ENCODE measurements at places on chromosomes 5 and 9.
A peak's percentile ranks its signal among the peaks of the same experiment; 100 is the strongest.

GRCh38 chr5:32323741-32324140 is 11.0 kb upstream of the MTMR12 start:
- DNase-seq = no peak

- DNase-seq = no peak
Measured at GRCh38 chr5:106634375-106634774, 1036.4 kb downstream of the EFNA5 start.

DNA sequence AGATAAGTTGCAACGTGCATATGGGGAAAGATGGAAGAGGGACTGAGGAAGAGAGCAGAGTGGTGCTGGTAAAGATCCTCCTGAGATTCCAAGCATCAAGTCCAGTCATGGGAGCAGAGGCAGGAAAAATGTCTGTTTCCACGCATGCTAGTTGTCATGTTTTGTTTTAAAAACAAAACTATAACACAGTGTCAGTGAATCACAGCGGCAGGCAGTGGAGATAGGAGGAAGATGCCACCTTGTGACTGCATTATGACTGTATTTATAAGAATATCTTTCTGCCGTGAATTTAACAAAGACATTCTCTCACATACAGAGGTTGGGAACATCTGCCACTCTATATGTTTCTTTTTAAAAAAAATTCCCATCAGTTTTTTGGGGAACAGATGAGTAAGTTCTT is 3.7 kb upstream of the SVEP1 start:
- peak; percentile 67 for DNase-seq

- DNase-seq = no peak
Measured at GRCh38 chr9:18240213-18240612, 233.7 kb upstream of the ADAMTSL1 start.

GRCh38 chr5:176722757-176723156 is 75.5 kb downstream of the TSPAN17 start:
- no peak for DNase-seq

- no peak for DNase-seq
Measured at GRCh38 chr5:150519978-150520377, 12.0 kb downstream of the NDST1 start.

DNA sequence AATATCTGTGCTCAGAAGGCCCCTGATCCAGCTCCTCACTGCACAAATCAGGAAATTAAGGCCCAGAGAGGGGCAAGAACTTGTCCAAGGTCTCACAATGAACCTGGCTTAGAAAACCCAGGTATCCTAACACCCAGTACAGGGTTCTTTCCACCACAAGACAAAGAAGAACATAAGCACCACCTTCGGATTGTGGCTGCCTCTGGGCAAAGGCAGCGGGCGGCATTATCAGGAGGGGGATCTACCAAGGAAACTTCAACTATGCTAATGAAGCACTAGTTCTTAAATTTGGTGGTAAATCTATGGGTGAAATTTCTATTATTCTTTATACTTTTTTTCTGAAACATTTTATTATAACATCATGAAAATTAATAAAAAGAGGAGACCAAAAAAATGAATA is 17.9 kb downstream of the ANXA6 start:
- no peak for DNase-seq

DNA sequence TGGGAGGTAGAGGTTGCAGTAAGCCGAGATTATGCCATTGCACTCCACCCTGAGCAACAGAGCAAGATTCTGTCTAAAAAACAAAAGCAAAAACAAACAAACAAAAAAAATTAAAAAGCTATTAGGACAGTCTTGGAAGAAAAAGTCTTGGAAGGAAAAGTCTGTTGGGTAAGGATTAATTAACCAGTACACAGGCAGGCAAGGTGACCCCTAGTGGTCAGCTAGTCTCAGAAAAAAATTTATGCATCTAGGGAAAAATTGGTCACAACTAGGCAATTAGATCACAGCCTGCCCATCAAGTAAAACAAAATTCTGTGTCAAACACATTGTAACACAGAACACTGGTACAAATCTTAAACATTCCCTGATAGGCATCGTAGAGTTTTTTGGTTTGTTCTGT is 6.7 kb upstream of the ANKRD18B start:
- peak; percentile 60 for DNase-seq

GRCh38 chr9:12185856-12186255 is 507.3 kb upstream of the TYRP1 start:
- no peak for DNase-seq

DNA sequence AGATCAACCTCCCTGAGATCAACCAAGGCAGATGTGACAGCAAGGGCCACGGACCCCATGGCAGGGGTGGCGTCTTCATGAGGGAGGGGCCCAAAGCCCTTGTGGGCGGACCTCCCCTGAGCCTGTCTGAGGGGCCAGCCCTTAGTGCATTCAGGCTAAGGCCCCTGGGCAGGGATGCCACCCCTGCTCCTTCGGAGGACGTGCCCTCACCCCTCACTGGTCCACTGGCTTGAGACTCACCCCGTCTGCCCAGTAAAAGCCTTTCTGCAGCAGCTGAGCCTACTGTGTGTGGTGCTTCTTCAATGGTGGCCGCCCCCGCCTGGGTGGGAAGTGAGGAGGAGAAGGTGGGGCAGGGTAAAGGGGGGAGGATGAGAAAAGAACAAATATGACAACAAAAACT is 8.3 kb downstream of the GPX3 start:
- DNase-seq = no peak

- no peak for DNase-seq
Measured at GRCh38 chr5:23332650-23333251, 174.7 kb upstream of the PRDM9 start.

DNA sequence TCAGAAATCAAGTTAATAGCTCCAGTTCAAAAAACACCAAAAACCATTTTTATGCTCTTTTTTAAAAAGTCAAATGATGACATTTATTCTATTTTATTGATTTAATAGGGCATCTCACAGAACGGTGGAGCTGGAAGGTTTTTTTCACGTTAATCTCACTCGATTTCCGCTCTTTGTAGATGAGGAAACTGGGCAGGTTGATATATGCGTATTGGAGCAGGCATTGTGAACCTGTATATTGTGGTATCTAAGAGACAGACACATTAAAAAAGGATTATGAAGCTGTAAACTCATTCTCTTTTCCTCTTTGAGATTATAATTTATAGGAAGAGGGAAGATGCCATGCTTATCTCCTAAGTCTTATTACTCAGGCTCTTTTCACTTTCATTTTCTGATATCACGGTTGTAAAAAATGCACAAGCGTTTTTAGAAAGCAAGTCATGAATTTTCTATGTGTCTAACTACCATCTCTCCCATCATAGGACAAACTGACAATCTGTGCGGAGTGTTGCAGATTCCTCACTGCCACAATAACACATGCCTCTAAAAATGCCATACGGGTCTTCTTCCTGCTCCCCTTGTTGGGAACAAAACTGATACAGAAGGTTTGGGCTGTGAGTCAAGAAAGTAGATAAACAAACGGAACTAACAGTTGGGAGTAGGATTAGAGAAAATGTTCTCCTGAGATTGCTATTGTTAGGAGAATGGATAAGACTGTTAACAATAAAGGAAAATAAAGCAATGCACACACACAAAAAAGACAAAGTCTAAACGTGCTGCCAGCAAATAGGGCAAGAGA is 1997.7 kb downstream of the MAT2B start:
- no peak for DNase-seq

DNA sequence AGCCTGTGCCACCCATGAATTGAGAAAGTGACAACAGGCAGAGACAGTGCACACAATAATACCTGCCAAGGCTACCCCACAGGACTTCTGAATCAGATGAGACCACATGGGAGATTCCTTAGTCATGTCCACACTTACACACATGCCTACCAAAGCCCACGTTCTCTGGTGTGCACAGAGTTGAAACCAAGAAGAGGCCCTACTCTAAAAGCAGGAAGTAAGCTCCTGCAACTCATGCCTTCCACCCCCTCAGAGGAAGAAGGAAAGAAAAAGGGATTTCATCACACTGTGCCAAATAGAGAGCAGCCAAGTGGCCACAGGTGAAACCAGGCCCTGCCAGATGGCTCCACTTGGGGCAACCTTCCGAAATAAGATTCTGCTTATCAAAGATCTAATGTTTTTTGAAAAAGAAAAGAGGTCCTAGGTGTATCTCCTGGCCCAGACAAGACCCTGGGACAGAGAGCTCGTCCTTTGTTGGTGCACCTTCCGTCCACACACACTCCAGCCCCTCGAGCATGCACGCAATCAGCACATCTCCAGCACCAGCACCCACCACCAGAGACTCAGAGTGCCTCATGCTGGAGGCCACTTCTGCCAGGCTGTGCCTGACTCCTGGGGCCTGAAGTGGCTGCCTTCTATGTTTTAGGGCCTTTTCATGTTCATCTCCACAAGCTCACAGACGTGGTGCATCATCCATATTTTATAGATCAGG is 114.6 kb upstream of the SPOCK1 start:
- peak; percentile 14 for DNase-seq

DNA sequence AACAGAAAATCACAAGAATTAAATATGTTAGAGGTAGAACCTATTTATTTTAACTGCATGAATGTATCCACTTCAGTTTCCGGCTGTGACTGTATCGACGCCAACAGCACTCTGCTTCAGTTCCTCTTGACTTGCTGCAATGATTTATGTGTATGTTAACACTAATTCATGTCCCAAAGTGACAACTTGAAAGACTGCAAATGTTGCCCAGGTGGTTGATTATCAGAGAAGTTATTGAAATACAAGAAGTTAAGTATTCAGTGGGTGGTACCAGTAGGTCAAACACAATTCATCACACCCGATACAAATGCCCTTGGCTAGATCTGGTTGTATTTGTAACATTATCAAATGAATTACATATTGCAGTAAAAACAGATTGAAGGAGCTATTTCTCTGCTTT is 622.7 kb upstream of the CDH18 start:
- no peak for DNase-seq

GRCh38 chr9:102499468-102499867 is 495.7 kb upstream of the CYLC2 start:
- DNase-seq = no peak

GRCh38 chr9:132411091-132411508 is 1.1 kb downstream of the CFAP77 start:
- DNase-seq = no peak

DNA sequence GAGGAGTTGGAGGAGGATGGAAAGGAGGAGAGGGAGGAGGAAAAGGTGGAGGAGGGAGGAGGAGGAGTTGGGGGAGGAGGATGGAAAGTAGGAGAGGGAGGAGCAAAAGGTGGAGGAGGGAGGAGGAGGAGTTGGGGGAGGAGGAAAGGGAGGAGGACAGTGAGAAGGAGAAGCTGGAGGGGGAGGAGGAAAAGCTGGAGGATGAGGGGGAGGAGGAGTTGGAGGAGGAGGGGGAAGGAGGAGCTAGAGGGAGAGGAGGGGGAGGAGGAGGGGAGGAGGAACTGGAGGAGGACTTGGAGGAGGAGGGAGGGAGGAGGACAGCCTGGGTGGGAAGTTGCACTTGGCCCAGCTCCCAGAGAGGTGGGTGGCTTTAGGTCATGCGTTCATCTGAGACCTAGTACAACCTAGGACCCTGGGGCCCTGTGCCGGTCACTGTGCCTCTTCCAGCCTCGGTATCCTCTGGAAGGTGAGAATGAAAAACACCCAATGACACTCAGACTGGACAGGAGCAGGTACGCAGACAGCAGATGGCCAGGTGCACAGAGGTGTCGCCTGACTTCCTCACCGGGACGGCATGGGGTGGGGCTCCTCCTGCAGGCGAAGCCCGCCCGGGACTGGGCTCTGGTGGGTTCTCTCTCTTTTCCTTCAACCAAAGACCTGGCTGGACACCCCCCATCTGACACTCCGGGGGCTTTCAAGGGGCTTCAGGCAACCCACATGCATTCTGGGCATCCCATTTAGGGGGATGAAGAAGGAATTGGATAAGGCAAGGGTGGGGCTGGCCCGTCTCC is 12.2 kb upstream of the SLC2A6 start:
- no peak for DNase-seq

DNA sequence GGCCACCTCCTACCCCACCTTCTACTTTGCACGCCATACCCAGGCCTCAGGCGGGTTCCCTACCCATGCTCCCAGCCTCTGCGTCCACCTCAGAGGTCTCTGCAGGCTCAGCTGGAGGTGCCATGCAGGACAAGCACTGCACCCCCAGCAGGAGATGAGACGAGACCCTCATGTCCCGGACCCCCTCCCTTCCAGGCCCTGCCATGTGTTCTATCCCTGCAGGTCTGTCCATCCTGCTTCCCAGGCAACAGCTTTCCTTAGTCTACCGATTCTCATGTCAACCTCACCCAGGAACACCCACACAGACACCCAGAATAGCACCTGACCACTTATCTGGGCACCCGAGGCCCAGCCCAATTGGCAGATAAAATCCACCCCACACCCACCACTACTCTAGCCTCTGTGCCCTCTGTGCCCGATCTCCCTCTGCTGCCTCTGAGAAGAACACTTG is 52.1 kb downstream of the SEMA4D start:
- DNase-seq = no peak
